ENCODE measurements at places on chromosomes 12 and 14.

- DNase-seq: no peak
Observed at GRCh38 chr12:6868211-6869048, 1.1 kb downstream of the TPI1 start.

- no peak for DNase-seq
Observed at GRCh38 chr14:75976826-75977581, 4.8 kb downstream of the TGFB3 start.

DNA sequence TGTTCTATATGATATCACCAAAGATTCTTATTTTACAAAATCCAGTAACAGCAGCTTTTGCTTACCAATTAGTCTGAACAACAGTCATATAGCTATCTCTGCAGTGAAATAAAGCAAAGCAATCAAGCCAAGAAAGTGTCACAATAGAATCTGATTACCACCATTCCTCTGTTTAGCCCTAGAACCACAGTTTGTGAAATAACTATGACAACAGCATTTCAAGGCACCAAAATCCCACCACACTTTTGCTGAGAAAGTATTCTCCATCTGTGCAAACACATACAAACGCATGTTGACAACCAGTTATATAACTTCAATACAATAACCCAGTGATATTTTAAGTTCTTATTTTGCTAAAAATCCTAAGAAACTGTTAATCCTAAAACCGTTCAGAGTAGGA is 7.4 kb downstream of the PPP1R13B start:
- no peak for DNase-seq

- no peak for DNase-seq
Observed at GRCh38 chr14:69887740-69888657, 8.8 kb downstream of the SMOC1 start.

DNA sequence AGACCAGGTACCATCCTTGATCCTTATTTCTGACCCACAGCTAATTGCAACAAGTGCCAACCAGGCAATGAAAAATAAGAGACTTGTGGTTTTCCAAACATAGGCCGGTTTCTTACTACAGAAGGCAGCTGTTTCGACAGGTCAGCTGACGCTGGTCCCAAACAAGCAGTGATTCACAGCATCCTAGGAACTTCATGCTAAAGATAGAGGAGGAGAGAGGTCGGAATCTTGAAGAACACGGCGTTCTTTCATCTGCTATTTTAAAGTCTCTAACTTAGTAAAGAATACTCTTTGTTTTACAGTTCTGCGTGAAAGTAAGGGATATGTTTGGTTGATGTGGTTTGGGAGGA is 28.1 kb upstream of the ADGRD1 start:
- no peak for DNase-seq

DNA sequence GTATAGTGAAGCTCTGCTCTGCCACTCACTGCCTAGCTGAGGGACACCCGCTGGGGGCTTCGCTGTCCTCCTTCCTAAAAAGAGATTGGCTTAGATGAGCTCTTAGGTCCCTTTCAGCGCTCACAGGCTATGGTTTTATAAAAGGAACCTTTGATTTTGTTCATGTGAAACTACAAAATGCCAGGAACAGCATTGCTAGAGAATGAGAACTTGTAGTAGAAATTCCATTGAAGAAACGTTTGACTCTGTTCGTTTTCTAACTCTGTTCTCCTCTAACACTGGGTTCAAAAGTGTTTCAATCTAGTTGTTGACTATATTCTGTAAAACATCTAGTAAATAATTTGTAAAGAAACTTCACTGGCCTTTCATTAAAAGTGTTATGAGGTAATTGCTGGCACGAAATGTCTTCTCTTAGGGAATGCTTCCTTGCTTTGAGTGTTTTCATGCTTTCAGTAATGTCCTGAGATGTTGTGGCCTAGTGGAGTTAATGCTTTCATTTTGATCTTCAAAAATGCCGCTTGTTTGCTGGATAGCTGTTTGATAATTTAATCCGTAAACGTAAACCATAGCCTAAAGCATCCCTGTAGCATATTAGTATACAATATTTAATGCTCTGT is 1.6 kb downstream of the MARK3 start:
- no peak for DNase-seq

DNA sequence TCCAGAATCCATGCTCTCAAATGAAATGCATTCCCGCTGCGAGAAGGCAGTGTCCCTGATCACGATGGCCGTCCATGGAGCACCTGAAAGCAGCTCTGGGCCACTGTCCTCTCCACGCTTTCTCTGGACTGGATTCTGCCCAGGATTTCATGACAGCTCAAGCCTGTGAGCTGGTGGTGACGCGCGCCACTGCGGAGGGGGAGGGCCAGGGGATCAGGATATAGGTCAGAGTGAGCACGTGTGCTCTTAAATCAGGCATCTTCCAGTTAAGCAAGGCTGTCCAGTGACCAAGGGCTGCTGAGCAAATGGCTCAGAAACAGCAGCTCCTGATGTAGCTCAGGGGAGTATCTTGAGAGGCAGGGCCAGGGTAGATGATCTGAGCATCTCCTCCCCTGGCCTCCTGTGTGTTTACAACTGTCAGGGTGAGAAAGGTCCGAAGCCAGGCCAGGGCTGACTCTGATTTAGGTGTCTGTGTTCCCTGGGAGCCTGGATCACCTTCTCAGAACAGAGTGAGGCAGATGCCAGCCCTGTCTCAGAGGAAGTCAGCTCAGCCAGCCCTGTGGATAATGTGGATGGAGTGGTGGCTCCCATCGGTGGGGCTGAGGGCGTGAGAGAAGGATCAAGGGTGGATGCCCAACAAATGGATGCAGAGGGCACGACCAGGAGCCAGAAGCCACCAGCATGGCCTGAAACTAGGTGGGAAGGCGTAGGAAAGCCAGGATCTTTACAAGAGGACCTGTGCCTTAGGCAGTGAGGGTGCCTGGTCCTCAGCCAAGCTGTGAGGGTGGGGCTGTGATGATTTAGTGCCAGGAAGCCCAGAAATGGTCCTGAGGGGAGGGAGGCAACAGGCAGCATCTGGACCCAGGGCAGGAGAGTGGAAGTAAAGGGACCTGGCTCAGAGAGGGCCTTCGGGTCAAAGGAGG is 55.3 kb downstream of the ELK3 start:
- no peak for DNase-seq

DNA sequence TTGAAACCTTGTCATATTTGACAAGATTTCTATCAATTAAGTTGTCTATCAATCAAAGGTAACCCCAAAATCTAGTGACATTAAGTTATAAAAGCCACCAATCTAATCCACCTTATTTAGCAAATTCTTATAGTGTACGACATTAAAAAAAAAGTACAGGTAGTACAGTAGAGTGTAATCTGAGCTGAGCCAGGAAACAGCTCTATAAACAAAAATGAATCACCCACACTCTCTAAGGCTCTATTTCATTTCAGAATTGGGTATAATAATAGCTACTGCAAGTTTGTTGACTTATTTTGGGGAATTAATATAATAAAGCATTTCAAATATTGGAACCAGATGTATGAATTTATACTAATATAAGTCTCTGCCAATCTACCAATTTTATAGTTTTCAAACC is 342.4 kb upstream of the FLRT2 start:
- DNase-seq: no peak

DNA sequence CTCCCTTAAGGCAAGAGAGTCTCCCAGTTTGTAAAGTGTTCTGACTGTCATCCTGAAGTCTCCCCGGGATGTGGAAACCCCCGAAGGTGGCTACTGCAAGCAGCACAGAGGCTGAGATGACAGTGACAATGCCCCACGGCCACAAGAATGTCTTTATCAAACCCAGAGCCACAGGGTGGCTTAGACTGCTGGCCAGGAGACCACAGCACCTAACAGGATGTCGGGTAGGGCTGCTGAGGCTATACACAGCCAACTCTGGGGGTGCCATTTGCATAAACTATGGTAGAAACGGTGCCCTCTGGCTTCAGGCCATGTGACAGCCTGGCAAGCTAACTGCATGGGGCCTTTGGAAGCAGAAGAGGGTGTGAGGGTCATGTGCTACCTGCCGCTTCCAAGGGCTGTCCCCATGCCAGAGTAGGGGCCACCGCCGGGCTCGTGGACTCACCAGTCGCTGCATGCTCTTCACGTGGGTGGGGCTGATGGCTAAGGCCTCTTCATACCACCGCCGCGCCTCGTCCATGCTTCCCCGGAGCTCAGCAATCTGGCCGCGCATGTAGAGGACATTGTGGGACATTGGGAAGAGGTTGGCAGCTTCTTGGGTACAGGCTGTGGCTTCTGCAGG is 180.9 kb downstream of the CALM1 start:
- no peak for DNase-seq

DNA sequence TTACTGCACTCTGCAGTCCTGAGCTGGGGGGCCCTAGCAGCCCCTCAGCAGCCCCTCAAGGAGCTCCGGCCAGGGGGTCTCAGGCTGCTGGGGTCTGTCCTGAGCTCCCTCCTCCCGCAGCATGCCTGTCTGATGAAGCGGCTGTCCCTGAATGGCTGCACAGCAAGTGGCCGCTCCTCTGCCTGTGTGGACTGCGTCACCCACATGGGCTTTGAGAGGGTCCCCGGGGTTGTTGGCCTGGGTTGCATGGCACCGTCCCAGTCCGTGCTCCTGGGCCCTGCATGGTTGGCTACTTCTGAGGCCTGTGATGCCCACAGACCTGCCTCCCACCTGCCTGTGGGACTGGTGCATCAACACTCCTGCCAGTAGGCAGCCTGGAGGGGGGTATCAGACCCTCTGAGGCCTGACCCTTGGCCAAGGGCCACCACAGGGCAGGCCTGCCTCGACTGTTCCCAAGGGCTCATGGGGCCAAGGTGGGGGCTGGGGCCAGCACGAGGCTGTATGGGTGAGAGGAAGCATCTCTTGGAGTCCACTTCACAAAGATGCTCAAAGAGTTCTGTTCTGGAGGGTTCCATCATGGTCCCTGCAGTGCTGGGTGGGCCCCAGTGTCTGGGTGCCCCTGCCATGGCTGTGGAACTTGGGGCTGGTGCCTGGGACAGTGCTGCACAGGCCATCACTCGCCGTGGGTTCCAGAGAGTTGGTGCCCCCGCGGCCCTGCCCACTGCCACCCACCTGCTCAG is 12.2 kb downstream of the CEP170B start:
- no peak for DNase-seq

DNA sequence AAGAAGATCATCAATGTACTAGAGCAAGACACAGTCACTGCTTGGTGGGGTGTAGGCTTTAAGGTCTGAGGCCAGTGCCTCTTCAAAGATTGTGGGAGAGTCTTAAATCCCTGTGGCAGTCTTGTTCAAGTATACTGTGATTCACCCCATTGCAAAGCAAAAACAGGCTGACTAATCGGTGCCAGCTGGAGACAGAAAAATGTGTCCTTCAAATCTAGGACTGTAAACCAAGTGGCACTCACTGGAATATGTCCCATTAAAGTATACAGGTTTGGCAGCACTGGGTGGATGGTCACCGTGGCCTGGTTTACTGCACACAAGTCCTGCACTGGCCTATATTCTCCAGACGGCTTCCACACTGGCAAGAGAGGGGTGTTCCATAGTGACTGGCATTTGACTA is 1315.3 kb downstream of the TMEM121 start:
- no peak for DNase-seq

DNA sequence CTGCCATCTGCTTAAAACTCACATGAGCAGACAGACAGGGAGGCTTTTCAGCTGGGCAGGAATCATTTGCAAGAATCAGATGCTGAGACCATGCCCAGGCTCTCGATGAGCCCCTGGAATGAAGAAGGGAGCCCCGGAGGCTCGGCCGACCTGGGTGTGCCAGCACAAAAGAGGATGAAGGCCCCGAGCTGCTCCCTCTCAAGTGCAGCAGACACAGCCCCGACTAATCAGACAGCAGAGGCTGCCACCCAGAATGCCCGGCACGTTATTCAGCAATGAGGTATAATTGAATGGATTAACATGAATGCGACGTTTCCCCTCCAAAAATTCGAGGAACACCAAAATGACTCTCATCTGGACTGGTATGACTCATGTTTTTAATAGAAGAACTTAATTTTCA is 58.9 kb downstream of the BCL11B start:
- peak; percentile 58 for DNase-seq
